ENCODE measurements at places on chromosomes 13 and 19. TPM values are rescaled to one million over a fixed set of nuclear protein-coding genes. Genes with fewer than 3 reads are reported as not detected.

The KLF12 gene
- total RNA-seq = 10.6 TPM

The MYO16 gene
- 0.16 TPM for total RNA-seq

The LYL1 gene
- 1.4 TPM for total RNA-seq

The RNF225 gene
- total RNA-seq = not detected

DNA sequence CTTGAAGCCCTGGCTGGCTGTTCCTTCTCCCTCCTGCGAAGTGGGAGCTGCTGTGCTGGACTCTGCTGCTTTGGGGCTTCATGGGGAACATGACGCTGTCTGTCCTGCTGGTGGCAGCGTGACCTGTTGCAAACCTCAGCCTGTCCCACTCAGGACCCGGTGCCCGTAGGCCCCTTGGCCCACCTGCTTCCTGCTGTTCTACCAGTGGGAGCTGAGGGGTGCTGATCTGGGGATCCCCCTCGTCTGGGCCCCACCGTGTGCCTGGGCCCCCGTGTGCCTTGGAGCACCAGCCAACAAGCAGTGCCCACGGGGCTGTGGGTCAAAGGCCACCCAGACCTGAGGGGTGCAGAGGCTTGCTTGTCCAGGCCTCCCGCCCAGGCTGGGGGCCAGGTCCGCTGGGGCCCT is 5.3 kb downstream of the SPPL2B start:
- no peak for DNase-seq

DNA sequence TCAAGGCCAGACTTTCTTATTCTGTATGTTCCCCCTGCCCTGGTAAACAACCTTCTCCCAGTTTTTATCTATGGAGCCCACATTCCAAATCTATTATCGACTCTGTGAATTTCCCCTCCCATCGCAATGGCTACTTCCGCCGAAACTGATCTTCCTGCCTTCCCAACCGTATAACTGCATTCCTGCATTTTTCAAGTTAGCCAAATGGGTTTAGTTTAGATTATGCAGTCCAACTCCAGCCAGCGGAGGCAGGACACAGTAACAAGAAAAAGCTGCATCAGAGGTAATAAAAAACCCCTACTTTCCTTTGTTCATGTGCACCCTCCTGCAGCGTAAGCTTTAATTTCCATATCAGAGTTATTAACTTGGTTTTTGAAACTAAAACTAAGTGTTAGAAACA is 112.2 kb upstream of the ZNF91 start:
- no peak for DNase-seq

The PRR12 gene
- total RNA-seq = 3.2 TPM

The ALOX5AP gene
- not detected for total RNA-seq

DNA sequence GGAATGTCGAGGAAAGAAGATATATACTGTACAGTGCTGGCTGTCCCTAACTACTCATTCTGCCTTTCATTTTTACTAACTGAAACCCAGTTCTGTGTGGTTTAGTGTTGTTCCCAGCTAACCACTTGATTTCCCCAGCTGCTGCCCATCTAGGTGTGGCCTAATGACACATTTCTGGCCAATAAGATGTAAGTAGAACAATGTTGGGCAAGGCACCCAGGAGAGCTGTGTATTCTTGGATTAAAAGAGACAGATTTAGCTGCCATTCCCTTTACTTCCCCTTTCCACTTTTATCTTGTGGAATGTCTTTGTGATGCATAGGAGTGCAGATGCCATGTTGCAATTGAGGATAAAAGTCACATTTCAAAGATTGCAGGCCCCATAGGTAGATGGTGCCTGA is 28.3 kb upstream of the PCDH9 start:
- peak; percentile 30 for DNase-seq

The VSTM1 gene
- not detected for total RNA-seq
